ENCODE measurements at places on chromosomes 11 and 22.

DNA sequence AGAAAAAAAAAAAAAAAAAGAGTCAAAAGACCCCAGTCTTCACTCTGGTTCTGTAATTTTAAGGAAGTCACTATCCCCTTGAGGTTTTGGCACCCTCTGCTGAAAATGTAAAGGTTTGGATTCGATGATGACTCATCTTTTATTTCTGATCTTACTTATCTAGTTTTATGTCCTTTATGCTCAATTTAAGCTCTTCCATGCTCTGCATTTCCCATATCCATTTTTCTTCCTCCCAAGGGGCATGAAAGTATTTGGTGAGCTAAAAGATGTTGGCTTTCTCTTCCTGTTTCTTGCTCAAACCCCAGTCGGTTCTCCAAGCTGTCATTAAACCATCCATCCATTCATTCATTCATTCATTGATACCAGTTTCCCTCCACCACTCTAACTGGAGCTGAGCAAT is 61.0 kb upstream of the CDON start:
- no peak for DNase-seq

DNA sequence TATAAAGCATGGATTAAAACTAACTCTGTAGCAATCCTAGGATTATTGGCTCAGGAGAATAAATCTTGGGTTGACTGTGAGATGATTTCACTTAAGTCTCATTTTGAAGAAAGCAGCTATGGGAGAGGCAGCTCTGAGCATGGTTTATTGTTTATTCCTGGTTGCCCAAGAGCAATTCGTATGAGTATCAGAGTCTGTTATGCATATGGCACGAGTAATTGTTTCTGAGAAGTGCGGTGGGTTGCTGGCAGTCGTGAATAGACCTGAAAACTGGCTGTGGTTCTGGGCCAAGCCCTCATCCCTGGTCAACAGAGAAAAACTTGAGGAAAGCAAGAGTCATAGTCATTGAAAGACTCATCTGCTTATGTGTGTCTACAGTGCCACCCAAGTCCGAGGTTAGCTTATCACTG is 26.8 kb downstream of the DIXDC1 start:
- no peak for DNase-seq

DNA sequence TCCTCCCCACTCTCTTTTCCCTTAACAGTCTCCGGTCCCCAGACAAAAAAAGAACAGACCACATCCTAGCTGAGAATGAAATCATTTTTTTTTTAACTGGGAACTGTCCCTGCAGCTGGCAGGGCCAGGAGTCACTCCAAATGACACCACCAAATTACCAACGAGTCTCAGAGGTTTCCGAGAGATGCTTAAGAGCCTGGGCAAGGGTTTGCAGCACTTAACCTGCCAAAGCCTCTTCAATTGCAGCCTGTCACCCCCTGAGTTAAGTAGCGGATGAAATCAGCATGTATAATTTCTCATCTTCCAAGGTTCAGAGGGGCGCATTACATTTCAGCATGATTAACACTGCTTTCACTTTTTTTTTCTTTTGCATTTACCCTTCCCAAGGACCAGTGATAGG is 71.8 kb downstream of the TENM4 start:
- DNase-seq = no peak

- DNase-seq = peak; percentile 20
Measured at GRCh38 chr11:71322861-71323582, 70.6 kb upstream of the SHANK2 start.

DNA sequence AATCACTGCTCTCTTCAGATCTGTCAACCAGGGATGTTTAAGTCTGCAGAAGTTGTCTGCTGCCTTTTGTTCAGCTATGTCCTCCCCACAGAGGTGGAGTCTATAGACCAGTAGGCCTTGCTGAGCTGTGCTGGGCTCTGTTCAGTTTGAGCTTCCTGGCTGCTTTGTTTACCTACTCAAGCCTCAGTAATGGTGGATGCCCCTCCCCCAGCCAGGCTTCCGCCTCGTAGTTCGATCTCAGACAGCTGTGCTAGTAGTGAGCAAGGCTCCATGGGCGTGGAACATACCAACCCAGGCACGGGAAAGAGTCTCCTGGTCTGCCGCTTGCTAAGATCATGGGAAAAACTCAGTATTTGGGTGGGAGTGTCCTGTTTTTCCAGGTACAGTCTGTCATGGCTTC is 27.6 kb upstream of the CASP12 start:
- DNase-seq = no peak
